Fibroblast of skin of back (primary cell): ENCODE measurements at places on chromosomes 12 and 14.

DNA sequence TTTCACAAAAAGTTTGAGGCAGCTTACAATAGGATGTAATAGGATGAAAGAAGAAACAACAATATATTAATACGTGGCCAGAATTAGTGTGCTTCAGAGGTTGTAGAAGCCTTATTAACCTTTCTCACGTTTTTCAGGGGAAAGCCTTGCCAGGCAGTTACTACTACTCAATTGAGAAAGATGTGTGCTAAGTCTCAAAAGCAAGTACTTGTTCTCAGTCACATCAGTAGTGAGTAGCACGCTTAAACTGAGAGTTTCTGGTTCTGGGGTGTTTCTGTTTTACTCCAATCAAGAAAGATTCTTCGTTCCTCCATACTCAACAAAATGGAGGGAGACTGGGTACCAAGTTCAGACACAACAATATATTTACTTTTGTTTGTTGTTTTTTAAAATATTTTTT lies 38.7 kb downstream of the KLC1 start:
- DNase-seq: no peak

DNA sequence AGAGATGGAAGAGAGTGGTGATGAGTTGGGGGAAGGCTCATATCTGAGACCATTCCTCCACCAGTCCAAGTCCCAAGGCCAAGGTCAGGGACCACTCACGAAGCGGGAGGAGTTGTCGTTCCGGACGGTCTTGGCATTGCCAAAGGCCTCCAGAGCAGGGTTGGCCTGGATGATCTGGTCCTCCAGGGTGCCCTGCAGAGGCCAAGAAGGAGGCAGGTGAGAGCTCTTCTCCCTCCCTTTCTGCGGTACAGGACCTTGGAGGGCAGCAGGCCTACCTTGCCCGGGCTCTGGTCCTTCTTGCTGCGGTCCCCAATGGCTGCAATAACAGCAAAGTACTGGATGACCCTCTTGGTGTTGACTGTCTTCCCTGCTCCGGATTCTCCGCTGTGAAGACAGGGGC lies 4.0 kb downstream of the MYH7 start:
- DNase-seq: no peak

GRCh38 chr12:93115198-93115601 lies 186.1 kb upstream of the EEA1 start:
- peak; percentile 75 for DNase-seq

DNA sequence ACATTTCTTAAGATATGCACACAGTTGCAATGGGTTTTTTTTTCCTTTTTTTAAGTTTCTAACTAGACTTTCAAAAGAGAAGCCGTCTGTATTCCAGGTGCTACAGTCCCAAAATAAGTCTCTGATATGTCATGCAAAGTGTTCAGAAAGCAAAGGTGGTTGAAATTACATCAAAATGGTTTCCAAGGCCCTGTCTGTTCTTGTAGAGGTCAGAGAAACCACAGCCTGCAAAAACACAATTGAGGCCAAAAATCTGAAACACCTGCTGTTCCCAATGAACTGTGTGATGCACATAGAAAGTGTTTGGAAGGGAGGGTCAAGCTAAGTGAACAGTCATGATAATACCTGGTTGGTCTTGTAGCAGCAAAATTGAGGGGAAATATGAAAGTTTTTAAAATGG lies 91.0 kb downstream of the VRK1 start:
- no peak for DNase-seq

DNA sequence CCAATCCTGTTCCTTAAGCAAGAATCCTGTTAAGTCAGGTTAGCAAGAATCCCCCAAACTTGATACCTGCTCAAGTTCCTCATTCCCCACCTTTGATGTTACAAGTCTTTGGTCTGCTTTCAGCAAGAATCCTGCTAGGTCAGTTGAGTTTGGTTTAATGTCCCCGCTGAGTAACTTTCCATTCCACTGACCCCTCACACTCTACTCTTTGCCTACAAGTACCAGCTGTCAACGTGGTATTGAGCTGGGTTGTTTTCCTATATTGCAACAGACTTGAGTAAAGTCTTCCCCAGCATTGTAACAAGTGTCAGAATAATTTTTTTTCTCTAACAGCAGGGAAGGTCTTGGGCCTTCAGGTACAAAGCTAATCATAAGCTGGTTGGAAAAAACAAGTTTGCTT lies 6.3 kb downstream of the PPM1H start:
- no peak for DNase-seq

DNA sequence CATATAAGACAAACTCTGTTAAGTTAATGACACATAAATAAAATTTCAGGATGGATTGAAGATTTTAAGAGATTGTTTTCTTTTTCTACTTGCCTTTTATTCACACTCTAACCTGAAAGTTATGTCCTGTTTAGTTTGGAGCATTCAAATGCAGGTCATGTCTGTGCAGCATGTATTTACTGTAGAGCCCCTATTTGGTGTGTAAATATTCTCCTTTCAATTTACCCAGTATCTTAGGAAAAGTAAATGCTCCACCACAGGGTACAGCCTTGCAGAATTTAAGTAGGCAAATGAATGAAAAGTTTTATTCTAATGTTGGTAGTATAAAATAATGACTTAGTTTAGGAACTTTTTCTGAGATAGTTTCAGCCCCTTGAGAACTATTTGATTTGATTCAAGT lies 6.2 kb upstream of the DCN start:
- no peak for DNase-seq

- peak; percentile 88 for DNase-seq
These were observed 141.1 kb downstream of the HMGA2 start for GRCh38 chr12:65965358-65965757.

DNA sequence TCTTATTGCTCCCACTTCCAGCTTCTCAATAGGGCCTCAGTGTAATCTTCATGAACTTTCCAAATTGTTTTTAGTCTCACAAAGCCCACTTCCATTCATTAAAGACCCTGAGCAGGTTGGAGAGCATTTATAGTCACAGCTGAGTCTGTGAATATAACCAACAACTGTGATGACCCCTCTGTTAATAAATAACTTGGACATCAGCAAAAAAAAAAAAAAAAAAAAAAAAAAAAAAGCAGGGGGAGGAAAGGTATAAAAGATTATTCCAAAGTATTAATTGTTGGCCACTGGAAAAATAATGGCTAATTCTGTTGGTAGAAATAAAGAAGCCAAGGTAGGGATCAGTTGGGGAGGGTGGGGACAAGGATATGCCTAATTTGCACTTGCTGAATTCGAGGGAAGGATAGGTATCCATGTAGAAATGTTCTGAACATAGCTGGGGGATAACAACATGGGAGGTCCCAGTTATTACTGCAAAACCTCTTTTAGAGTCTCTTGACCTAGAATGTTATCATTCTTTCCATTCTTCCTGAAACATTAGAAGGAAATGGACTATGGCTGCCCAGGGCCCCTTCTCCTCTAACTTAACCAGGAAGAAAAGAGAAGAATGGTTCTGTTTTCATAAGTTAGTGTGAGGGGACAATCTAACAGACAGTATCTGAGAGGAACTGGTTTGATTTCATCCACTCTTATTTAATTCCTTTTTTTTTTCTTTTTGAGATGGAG lies 56.5 kb downstream of the SAMD4A start:
- DNase-seq: peak; percentile 38

DNA sequence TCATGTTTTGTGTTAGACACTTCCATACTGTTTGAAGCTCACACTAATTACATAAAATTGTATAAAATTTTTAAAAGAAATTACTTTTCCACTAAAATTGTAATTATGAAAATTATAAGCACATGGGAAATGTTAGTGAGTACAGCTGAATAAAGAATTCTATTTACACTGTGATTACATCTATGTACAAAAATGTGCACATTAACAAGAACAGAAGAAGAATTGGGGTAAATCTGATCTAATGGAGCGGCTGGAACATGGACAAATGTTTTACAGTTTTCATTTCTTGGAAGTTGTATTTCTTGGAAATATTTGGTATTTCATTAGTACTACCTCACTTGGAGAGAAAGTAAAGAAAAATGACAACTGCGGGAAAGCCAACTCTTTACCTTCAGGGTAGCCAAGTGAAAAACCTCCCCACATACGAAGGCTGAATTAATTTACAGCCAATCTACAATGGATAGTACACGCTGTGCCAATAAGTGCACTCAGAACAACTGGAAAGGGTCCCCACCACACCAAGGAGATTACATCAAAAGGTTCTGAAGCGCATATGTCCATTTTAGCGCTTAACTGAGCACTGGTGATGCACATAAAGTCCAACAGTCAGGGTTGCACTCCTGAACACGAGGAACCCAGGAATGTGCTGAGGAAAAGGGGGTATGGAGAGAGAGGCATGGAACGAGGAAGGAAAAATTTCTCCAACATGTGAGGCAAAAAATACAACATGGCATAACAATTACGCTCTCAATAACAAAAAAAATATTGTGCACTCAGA lies 17.5 kb downstream of the MED13L start:
- no peak for DNase-seq

GRCh38 chr14:46344327-46344937 lies 307.1 kb downstream of the RPL10L start:
- peak; percentile 36 for DNase-seq

- no peak for DNase-seq
These were observed 9.5 kb downstream of the TMEM132C start for GRCh38 chr12:128276471-128276870.

- DNase-seq: no peak
These were observed 575 bp downstream of the TRAF3 start for GRCh38 chr14:102777711-102778337.

DNA sequence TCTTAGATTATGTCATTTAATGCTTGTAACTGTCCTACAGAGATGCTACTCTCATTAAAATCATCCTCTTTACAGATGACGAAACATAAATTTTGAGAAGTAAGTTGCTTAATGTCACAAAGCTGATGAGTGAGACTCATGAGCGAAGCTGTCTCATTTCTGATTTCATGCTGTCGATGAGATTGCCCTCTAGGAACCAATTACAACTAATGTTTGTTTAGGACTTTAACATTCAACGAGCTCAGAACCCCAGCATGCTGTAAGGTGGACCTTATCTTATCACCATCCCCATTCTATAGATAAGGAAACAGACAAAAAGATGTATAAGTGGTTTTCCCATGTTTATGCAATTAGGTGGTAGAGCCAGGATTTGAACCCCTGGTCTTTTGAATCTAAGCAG lies 23.1 kb downstream of the BHLHE41 start:
- DNase-seq: no peak

DNA sequence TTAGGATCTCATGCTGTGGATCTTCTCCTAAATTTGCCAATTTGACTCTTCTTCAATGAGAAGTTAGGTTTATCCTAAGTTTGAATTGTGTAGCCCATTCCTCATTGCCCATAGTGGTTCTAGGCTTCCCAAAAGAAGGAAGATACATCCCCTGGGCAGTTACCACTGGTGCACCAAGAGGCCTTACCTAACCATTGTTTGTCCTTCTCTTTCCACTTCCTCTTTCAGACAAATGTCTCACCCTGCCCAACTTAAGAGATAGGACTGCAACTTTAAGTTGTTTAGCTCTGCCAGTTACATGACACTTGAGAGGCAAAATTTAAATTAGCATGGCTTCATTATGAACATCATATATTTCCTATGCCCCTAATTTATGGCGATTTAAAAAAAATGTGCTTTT lies 9.4 kb upstream of the KCNH3 start:
- DNase-seq: no peak

DNA sequence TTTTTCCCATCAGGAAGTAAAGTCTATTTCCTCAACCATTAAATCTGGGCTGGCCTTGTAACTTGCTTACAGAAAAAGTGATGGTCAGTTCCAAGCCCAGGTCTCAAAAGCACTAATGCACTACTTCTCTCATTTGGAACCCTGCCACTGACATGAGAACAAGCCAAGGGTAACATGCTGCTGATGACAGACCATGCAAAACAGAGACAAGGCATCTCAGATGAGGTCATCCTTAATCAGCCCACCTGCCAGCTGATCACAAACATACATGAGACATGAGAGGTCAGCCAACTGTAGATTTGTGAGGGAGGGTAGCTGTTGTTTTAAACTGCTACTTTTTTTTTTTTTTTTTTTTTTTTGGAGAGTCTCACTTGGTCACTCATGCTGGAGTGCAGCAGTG lies 16.2 kb downstream of the TWF1 start:
- peak; percentile 34 for DNase-seq

DNA sequence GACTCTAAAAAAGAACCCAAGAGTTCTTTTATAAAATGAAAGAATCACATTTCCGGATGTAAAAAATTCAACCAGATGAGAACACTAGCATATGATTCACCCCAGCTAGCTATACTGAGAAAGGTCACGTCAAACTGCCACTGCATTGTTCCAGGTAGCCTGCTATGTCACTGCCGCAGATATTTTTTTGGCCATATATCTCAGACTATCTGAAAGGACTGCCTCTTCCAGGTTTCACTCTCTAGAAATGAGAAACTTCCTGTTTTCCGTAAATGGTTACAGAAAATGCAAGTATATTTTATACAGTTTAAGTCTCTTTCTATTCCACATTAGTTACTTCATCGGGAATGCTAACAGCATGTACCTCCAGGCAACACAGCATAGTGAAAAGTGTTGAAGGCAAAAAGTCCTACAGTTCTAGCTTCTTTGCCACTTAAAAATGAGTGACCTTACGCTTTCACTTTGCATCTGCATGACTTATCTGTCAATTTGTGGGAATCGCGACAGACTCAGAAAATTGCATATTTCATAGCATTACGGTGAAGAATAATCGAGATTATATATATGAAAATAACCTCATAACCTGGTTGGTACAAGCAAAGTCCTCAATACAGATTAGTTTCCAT lies 105.2 kb downstream of the MED13L start:
- no peak for DNase-seq

- peak; percentile 98 for DNase-seq
These were observed 236.0 kb downstream of the BCL11B start for GRCh38 chr14:99035712-99036610.

GRCh38 chr12:107027636-107028053 lies 40.7 kb upstream of the MTERF2 start:
- peak; percentile 96 for DNase-seq

DNA sequence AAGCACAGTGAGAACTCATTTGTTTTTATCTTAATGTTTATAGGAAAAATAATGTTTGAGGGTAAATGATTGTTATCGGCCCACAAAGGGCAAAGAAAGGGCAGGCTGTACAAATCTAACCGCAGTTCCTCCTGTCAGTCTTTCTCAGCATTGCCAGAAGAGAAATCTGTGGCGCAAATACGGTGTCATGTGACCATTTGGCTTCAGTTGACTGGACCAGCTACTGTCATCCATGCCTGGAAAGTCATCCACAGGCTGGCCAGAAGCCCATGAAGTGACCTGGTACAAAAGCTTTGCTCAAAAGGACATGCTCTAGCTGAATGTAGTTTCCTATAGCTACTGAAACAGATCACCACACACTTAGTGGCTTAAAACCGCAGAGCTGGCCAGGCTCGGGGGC lies 43.6 kb downstream of the HCAR2 start:
- DNase-seq: no peak

GRCh38 chr12:9706086-9706685 lies 26.7 kb downstream of the CLECL1 start:
- DNase-seq: no peak
